ENCODE measurements at places on chromosomes 7 and 10.
A peak's percentile ranks its signal among the peaks of the same experiment; 100 is the strongest.

DNA sequence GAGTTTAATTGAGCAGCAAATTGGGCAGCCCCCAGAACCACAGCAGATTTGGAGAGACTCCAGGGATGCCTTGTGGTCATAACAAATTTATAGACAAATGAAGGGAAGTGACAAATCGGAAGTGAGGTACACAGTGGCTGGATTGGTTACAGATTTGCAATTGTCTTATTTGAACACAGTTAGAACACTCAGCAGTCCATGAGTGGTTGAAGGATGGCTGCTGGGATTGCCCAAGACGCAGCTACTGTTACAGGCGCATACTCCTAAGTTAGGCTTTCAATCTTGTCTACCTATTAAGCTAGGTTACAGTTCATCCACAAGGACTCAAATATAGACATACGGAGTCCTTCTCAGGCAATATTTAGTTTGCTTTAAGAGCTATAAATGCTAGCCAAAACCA lies 7.4 kb downstream of the ACADSB start:
- DNase-seq = no peak

DNA sequence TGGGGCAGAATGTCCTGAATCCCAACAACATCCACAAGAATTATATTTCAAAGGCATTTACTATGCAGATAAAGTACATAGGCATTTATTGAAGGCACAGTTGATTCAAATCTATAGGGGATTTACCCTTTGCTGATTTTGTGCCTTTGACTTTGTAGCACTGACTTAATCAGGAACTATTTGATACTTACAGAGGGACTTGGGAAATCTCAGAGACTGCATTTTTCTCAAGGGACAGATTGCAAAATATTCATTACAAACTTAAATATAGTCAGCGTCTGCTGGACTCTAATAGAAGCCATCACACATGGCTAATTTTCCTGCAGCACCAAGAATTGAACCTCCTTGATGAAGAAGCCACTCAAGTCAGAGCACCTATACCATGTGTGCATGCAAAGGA lies 44.9 kb downstream of the FAS start:
- DNase-seq = no peak

DNA sequence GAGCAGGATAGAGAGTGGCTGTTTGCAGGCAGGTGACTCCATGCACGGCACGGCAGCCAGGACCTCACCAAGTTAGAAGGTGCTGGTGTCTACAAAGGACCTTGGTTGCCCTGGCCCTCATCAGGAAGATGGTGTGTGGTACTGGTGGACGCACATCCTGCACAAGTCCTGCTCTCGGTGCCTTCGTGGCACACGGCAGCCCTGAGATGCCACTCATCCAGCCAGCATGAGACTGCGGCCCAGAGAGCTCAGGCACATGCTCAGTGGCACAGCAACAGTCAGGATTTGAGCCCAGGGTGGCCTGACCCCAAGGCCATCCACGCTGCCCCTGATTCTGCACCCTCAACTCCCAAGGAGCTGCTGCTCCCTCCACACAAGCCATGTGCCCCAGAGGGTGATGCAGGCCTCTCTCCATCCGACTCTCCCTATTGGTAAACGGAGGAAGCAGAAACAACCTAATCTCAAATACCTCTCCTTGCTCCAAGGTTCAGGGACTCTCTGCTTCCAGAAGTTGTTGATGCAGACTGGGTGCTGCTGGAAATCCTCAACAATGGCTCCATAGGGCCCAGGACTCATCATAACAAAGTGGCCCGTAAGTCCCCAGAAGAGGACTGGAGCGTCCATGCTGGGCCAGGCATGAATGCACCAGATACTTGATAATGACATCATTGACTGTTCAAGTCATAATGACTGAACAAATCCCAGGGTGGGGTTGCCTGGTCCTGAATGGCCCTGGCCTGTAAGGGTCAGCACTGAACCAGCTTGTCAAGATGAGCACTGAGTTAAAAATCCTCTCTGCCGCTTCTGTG lies 93.6 kb downstream of the ARHGAP22 start:
- DNase-seq = no peak

GRCh38 chr7:35792472-35792871 lies 8.4 kb upstream of the SEPTIN7 start:
- DNase-seq = no peak

GRCh38 chr7:37247861-37248260 lies 200.8 kb downstream of the ELMO1 start:
- DNase-seq = no peak

DNA sequence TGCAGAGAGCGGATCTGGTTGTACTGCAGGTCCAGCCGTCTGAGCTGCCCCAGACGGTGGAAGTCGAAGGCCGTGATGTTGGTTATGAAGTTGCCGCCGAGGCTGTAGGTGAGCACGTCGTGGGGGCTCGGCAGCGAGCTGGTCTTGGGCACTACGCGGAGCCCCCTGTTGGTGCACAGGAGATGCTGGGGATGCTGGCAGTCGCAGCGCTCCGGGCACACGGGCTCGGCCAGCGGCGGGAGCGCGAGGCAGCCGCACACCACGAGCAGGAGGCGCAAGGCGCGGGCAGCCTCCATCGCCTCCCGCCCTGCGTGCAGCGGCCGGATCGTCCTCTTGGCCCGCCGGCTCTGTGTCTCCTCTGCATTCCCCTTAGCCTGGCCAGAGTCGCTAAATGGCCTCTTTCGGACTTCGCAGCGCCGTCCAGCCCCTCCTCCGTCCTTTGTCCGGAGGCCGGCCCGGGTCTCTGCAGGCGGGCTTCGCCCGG lies 337 bp downstream of the TRIL start:
- DNase-seq = peak; percentile 17

DNA sequence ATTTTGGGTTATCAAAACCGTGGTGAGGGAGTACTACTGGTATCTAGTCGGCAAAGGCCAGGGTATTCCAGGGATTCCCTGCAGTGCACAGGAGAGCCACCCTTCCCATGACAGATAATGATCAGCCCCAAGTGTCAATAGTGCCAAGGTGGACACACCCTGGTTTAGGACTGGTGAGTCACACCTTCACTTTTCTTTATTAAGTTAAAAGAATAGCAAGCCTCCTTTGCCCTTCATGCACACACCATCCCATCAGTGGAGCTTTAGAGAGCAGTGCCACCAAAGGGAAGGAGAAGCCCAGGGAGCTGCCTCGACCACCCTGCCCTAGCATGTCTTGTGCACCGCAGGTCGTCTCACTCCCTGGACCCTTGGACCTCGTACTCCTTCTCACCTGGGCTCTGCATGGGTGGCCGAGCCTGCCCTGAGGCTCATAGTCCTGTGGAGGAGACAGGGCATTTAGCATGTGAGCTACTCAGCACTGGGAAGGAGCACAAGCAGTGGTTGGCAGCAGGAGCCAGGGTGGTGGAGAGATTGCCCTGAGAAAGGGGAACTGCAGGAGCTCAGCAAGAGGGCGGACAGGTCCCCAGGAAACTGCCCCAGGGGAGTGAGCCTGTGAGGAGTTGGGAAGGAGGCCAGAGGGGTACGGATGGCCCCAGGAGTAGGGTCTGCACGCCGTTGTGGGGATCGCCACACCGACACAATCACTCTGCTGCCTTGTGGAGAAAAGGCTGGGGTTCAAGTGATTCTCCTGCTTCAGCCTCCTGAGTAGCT lies 17.4 kb downstream of the UBE2D4 start:
- DNase-seq = peak; percentile 48

DNA sequence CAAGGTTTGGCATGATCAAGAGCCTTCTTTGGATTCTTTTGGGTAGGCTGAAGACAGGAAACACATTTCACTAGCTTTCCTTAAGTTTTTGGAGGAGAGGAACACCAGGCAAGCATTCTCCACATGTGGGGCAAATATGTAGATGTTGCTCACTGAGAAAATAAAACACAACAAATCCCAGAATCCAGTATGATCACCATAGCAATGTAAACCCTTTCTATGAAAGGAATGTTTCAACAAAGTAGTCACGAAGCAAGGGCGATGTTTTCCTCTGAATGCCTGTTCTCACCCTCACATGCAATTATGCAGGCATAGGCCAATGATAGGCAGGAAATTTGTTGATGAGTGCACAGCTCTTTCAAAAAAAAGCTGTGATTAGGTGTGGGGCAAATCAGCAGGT lies 20.5 kb upstream of the CEP41 start:
- DNase-seq = no peak

DNA sequence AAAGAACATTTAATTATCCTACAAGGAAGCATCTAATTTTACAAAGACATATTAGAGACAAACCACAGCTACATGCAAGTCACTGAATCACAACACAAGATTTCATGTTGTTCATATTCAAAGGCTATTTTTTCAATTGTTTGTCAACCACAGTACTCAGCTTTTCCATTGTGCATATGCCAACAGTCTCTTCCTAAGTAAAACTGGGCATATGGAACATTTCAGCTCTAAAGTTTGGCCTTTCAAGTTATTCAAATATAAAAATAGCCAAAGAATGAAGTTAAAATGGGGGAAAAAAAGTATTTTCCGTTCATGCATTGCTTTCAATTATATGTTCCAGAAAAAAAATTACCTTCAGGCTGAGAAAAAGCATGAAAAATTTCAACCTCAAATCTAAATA lies 537.9 kb downstream of the PLXDC2 start:
- DNase-seq = no peak

- DNase-seq = no peak
Observed at GRCh38 chr10:8130973-8131911, 76.8 kb downstream of the GATA3 start.

- no peak for DNase-seq
Observed at GRCh38 chr10:112393341-112393740, 19.4 kb downstream of the ACSL5 start.

DNA sequence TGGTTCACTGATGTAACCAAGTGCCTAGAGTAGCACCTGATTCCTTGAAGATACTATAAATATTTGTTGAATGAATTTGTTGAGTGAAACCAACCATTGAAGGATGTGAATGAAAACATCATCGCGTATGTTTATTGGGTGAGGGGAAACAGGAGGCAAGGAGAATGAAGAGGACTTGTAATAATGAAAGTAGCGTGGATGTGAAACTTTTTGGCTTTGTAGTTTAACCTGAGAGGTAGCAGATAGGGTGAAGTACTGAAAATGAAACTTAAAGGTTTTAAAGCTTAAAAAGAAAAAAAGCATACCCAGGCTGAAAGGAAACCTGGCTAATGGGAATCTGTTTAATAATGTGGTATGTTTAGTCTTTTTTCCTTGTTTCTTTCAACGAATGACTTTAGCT lies 5.2 kb downstream of the CCNY start:
- no peak for DNase-seq

GRCh38 chr10:119285495-119286267 lies 78.3 kb downstream of the GRK5 start:
- DNase-seq = no peak

DNA sequence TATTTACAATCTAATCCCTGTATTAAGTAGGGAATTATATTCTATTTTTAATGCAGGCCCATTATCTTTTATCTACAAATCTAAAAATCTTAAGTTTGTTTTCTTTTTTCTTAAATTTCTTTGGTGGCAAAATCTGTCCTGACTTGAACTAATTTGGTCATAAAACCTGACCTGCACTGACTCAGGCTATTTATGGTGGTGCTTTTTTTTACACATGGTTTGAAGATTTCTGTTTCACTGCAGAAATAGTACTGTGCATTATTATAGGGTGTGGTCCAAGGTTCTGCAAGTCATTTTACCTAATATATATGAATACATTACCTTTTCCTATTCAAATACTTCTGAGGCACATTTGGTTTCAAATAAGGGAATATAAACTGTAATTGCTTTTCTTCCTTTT lies 137.0 kb downstream of the CD36 start:
- no peak for DNase-seq

DNA sequence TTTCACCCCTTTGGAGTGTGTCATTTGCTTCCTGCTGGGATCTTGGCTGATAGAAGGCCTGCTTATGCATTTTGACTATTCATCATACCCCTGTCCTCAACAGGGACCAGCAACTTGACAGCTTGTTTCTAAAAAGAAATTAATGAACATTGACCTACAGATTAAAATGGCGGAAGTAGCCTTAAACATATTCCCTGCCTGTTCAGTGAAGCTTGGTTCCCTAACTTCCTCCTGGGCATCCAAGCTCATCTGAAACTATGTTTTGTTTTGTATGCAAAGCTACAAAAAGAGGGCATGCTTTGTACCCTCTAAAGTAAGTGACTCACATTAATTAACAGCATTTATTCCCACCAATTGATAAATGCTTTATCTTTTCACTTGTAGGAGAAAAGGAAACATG lies 26.8 kb upstream of the CDK14 start:
- no peak for DNase-seq

GRCh38 chr7:77727936-77728701 lies 31.9 kb downstream of the RSBN1L start:
- no peak for DNase-seq

- DNase-seq = no peak
Observed at GRCh38 chr7:49852619-49853462, 79.4 kb downstream of the VWC2 start.

GRCh38 chr7:44285561-44285960 lies 39.8 kb downstream of the CAMK2B start:
- peak; percentile 5 for DNase-seq

DNA sequence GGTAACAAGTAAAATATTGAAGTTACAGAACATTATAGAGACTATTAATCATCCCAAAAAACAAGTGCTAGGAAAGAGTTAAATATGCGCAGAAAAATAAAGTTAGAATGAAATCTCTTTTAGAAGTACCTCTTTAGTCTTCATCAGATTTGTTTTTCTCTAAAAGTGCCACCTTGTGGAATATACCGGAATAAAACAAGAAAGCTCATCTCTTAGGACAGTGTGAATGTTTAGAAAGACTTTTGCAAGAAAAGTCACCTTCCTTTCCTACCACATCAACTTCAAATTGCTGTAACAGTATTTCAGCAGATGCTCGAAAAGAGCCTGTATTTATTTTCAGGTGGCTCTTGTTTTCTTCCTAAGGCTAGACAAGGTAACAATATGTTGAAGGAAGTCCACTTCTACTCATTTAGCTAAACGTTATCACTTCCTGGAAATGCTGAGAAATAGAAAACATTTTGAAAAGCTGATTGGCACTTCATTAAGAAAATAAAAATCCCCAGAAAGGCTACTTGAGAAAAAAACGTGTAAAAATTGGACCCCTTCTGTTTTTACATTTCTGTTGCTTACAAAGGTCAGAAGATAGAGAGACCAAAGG lies 19.8 kb upstream of the FAM133B start:
- DNase-seq = no peak

DNA sequence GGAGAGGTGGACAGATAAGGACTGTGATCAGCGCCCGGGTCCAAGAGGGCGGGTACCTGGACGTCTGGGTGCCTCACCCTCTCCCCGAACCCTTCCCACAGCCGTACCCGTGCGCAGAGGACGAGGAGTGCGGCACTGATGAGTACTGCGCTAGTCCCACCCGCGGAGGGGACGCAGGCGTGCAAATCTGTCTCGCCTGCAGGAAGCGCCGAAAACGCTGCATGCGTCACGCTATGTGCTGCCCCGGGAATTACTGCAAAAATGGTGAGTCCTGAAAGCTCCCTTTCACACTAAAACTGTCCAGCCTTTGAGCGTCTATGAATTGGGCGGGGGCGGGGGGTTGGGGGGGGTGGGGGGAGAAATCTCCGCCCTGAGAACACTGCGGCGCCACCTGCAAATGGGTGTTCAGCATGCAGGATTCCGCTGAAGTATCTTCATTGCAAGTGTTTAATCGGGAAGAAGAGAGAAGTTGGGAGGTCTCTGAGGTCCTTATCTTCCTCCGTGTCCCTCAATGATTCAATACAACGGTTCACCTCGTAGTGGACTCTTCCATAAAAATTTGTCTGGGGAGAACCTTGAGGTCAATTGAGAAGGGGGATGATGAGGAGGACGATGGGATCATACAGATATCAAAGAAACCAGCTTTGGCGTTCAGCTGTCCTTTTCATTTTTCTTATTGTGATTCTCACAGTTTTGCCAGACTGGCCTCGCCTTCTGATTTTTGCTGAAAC lies 906 bp downstream of the DKK1 start:
- peak; percentile 43 for DNase-seq

Data from mucosa of descending colon (tissue), 3 donors.